ENCODE measurements at places on chromosomes 6 and 20.

GRCh38 chr6:136526196-136526930 is 23.9 kb downstream of the MAP7 start:
- peak; percentile 45 for DNase-seq

DNA sequence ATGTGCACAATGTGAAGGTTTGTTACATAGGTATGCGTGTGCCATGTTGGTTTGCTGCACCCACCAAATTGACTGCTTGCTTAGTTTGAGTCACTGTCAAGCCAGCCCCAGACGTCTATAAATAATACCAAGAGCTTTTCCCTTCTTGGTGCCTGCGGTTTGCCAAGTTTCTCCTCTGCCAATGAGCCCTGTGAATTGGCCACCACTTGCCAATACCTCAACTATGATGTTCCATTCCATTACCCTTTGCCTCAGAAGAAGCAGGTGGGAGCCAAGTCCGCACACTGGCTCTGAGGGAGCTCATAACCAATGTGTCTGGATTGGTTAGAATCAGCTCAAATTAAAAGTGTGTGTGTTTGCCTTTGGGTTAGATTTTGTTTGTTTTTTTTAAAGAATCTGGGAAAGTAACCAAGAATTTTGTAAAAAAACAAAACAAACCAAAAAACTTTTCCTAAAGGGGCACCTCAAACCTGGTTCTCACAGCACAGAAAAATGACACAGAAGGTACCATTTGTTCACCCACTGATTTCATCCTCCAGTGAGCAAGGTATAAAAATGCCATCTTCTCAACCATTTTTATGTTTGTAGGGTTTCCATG is 244.7 kb upstream of the PRND start:
- no peak for DNase-seq

GRCh38 chr6:87237804-87238203 is 82.4 kb downstream of the ZNF292 start:
- DNase-seq = no peak

GRCh38 chr6:85449388-85449817 is 480 bp upstream of the NT5E start:
- DNase-seq = peak; percentile 70

DNA sequence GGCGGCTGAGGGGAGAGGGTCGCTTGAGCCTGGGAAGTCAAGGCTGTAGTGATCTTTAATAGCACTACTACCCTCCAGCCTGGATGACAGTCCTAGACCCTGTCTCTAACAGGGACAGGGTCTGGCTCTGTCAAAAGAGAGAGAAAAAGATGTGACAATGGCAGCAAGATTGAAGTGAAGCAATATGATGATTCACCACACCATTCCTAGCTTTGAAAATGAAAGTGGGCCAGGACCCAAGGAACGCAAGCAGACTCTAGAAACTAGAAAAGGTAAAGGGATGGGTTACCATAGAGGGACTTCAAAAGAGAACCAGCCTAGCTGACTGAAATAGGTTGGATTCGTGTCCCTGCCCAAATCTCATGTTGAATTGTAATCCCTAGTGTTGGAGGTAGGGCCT is 426.9 kb downstream of the HTR1B start:
- no peak for DNase-seq

- no peak for DNase-seq
Observed at GRCh38 chr6:21061892-21062291, 527.6 kb downstream of the CDKAL1 start.

DNA sequence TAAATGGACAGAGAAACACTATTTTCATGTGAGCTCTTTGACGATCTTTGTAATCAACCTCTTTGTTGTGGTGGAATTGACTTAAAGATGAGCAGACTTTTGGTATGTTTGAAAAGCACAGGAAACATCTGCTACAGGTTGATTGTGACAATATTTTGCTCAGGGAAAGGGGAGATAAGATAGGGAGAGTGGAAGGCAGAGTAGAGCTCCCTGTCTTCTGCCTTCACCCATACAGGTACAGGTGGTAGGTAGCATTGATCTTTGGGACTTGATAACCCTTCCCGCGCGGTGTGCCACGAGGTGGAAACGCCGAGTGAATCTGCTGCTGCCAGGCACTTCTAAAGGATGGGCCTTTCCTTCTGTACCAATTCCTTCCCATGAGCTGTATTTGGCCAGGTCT is 183.6 kb downstream of the UTRN start:
- peak; percentile 44 for DNase-seq

- DNase-seq = no peak
Observed at GRCh38 chr6:130362128-130362527, 3.7 kb upstream of the TMEM200A start.

- no peak for DNase-seq
Observed at GRCh38 chr6:104617591-104617990, 242.1 kb downstream of the HACE1 start.

GRCh38 chr6:151911401-151911800 is 103.9 kb downstream of the ESR1 start:
- DNase-seq = no peak

DNA sequence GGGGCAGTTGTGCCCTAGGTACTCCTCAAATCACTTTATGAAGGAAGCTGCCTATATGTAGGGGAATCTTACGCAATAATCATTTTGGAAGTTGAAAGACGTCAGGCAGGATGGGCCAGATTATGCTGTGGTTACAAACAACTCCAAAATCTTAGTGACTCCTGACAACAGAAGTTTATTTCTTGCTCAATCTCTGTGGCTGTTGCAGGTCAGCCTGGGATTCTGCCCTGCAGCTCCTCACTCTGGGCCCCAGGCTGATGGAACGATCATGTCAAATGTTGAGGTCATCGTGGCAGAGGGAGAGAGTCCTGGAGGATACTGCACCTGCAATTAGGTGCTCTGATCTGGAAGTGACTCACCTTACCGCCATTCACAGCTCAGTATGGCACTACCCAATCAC is 88.4 kb downstream of the ZDHHC14 start:
- no peak for DNase-seq

GRCh38 chr20:51091406-51092195 is 68.7 kb upstream of the KCNG1 start:
- DNase-seq = no peak

- no peak for DNase-seq
Observed at GRCh38 chr6:53588816-53589509, 44.1 kb upstream of the GCLC start.

DNA sequence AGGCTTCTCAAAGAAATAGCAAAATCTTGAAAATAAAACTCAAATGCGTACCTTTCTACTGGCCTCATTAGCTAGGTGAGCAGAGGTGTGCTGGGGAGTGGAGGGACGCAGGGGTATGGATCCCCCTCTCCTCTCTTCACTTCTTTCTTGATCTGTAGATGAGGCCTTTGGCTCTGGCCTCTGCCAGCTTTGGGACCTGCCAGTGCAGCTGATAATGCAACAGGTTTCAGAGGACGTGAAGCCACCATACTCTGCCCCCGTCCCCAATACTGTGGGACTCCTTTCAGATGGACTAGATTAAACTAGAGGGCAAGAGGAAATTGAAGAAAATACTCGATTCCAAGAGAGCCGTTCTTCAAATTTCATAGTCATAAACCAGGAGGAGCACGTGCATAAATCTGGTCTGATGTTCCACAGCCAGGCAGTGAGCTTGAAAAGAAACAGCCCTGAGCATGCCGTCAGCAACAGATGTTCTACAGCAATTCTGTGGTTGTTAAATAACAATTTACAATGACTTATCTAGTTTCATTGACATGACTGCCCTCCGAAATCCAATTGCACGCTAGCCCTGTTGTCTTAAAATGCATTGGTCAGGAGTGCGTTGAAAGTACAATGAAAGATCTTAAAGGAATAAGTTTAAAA is 245.3 kb upstream of the FOXQ1 start:
- DNase-seq = no peak

- no peak for DNase-seq
Observed at GRCh38 chr20:62959101-62959971, 6.8 kb downstream of the SLC17A9 start.

DNA sequence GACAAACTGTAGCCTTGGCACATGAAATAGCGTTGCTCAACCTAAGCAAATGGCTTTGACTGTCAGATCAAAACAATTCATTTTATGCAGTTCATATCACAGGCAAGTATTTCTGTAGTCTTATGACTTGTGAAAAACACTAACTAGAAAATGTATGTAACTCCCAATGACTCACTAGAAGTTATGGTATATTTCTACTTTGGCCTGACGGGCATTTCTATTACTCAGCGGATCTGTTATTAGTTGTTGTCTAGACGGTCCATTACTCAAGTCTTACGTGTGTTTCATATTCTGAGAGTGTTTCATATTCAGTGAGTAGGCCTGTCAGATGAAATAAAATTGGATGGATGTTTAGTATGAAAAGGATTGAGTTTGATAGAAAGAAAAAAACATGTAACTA is 880.9 kb downstream of the PRIM2 start:
- no peak for DNase-seq

- DNase-seq = peak; percentile 76
Observed at GRCh38 chr20:34708621-34709043, 4.5 kb downstream of the TP53INP2 start.

GRCh38 chr6:47126647-47127391 is 84.7 kb upstream of the ADGRF1 start:
- no peak for DNase-seq

DNA sequence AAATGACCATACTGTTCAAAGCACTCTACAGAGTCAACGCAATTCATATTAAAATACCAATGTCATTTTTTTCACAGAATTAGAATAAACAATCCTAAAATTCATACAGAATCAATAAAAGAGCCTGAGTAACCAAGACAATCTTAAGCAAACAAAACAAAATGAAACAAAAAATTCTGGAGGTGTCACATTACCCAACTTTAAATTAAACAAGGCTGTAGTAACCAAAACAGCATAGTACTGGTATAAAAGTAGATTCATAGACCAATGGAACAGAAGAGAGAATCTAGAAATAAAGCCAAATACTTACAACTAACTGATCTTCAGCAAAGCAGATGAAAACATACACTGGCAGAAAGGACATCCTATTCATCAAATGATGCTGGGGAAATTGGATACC is 346.9 kb upstream of the JAG1 start:
- DNase-seq = no peak

- DNase-seq = peak; percentile 86
Observed at GRCh38 chr6:26204332-26205160, 117.3 kb downstream of the HFE start.

DNA sequence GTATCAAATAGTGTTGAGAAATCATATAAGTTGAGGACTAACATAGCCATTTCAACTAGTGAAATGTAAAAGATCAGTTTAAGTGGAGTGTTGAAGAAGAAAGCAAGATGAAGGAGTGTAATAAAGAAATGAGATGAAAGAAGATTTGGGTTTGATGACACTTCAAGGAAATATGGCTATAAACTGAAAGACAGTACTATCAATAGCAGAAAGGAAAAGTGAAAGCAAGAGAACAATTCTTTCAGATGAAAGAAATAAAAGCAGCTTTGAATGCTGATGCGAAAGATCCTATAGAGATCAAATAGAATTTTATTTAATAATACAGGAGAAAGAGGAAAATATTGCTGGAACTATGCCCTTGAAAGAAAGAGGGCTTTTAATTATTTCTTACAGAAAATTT is 92.8 kb upstream of the PRSS16 start:
- DNase-seq = no peak

- DNase-seq = no peak
Observed at GRCh38 chr6:109678240-109678639, 12.8 kb downstream of the AK9 start.

DNA sequence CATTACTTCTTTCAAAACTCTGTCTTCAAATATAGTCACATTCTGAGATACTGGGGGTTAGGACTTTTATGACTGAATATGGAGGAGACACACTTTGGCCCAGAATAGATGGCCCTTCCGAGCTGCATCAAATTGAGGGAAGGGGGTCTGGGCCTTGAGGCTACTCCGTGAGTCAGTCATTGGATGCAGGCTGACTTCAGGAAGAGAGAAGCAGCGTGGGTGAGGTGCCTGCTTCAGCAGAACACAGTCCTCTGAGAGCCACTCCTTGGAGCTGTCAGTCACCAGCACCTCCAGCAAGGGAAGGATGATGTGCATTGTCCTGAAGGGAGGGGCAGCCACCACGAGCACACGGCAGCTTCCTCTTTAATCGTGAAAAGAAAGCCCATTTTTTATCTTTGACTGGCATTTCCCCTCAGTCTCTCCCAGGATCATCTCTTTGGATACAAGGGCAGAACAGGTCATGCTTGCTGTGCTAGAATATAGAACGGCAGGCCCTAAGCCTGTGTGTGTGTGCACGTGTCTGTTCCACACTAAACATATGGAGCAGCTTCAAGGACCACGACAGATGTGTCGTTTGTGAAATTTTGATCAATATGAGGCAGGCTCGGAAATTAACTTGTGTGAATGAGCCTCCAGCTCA is 721.6 kb downstream of the KIF16B start:
- DNase-seq = no peak

GRCh38 chr6:169918239-169918953 is 167.0 kb downstream of the ERMARD start:
- DNase-seq = no peak

- DNase-seq = no peak
Observed at GRCh38 chr6:45988635-45989034, 27.0 kb downstream of the CLIC5 start.

DNA sequence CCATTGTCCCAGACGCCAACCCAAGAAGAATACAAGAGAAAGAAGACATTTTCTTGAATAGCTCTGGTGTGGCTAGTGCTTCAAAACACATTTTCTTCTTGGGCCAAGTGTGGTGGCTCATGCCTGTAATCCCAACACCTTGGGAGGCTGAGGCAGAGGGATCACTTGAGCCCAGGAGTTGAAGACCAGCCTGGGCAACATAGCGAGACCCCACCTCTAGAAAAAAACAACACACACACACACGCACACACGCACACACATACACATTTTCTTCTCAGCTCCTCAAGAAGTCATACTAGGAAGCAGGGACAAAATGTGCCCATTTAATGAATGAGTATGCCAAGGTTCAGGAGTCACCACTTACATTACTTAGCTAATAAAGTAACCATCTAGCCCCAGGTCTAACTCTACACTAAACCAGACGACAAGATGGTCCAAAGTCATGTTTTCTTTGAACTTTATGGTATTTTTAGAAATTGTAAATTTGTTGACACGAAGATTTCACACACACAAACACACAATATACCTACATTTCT is 68.8 kb downstream of the ZMYND8 start:
- no peak for DNase-seq

GRCh38 chr6:51093871-51094270 is 275.2 kb downstream of the TFAP2B start:
- no peak for DNase-seq

- no peak for DNase-seq
Observed at GRCh38 chr20:46350201-46350985, 42.1 kb upstream of the CDH22 start.

DNA sequence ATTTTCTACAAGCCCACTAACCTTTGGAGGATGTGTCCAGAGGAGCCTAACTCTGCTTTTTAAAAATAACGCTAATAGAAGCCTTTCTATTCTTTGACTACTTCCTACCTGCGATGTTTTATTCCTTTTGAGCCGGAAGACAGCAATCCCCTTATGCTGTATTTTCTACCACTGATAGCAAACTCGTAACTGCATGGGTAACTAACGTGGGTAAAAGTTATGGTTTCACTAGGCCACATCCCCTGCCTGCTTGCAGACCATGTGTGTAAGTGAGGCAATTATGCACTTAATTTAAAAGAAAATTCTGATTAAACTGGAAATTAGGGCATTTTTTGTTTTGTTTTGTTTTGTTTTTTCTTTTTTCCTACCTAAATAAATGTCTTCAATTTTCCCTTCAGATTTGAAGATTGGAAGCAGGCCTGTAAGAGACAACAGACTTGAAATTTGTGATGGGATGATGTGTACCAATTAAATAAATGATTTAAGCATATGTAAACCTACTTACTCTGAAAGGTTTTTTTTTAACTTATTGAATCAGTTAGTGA is 931 bp downstream of the UFL1 start:
- DNase-seq = no peak

- DNase-seq = no peak
Observed at GRCh38 chr6:842141-842540, 149.2 kb upstream of the EXOC2 start.

- DNase-seq = no peak
Observed at GRCh38 chr6:116247285-116247684, 6.6 kb downstream of the TSPYL4 start.
